CD4-positive, alpha-beta T cell treated with Interleukin-4 for 4 hours (primary cell): ENCODE measurements at places on chromosomes 7 and 10.

DNA sequence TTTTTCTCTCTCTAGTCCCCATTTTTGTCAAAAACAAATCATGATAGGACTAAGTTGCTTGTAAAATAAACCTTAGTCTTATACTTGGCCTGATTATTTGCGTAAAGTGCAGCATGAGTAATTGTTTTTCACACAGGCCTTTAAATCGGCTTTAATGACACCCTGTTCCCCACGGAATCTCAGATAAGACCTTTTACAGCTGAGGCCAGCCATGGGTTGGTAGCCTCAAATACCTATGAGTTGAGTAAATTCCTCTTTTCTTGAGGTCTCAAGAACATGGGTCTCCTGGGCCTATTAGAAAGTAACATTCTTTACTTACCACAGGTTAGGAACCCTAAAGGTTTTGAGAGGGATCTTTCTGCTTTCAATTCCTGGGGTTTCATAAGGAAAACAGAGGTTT lies 761.0 kb upstream of the PHF14 start:
- DNase-seq: no peak

DNA sequence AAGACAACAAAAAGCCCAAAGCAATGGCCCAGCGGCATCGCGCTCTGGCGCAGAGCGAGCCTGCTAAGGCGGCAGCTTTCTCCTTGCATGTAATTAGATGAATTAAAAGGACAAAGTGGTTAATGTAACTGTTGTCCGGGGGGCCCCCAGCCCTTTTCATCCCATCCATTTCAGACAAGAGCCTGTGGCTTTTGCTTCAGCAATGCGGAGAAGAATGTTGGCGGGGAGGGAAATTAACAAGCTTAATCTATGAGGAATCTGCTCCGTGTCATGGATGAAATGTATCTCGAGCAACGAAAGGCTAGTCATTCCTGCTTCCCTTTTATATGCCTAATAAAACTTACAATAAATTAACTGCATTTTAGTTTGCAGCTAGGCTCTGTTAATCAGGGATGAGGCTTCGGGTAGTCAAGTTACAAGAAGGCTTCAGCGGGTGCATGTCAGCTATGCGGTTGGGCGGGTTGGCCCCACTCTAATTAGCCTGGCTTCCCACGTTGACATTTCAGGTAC lies 203.3 kb downstream of the BUB3 start:
- DNase-seq: no peak

DNA sequence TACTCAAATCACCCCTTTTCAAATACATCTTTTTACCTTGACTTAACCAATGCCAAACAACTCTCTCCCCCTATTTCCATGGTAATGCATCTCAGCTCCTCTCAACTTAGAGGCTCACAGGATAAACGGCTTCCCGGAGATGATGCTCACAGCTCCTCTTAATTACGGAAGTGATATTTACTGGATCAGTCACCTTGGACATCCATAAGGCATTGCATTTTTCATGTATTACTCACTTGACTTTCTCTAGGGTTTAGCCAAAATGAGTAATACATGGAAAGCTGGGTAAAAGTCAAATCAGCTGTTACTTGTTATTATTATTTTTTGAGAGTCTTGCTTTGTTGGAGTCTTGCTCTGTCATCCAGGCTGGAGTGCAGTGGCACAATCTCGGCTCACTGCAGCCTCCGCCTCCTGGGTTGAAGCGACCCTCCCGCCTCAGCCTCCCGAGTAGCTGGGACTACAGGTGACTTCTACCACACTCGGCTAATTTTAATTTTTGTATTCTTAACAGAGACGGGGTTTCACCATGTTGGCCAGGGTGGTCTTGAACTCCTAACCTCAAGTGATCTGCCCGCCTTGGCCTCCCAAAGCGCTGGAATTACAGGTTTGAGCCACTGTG lies 73.3 kb upstream of the RHEB start:
- no peak for DNase-seq

DNA sequence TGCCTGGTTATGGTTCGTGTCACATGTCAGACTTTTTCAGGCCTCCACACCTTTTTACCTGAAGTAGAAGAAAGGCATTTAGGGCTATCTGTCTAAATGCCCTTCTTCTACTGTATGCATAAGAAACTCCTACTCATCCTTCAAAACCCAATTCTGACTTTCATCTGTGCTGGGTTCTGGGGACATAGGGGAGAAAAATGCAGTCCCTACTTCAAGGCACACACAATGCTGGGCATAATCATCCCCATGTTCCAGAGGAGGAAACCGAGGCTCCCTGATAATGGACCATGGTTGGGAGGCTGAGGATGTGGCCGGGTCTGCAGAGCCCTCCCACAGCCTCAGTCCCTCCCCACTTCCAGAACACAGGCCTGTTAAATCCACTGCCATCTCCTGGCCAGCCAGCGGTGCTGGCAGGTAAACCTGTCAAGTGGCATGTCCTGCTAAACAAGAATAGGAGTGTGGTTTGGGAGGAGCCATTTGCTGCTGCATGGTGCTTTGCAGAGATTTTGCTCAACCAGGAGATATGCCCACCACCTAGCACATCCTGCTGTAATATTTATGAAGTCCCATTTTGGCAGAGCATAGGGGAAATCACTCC lies 32.0 kb downstream of the GRID1 start:
- no peak for DNase-seq

- DNase-seq: no peak
These were observed 6.7 kb downstream of the ANKRD16 start for GRCh38 chr10:5882961-5883360.

DNA sequence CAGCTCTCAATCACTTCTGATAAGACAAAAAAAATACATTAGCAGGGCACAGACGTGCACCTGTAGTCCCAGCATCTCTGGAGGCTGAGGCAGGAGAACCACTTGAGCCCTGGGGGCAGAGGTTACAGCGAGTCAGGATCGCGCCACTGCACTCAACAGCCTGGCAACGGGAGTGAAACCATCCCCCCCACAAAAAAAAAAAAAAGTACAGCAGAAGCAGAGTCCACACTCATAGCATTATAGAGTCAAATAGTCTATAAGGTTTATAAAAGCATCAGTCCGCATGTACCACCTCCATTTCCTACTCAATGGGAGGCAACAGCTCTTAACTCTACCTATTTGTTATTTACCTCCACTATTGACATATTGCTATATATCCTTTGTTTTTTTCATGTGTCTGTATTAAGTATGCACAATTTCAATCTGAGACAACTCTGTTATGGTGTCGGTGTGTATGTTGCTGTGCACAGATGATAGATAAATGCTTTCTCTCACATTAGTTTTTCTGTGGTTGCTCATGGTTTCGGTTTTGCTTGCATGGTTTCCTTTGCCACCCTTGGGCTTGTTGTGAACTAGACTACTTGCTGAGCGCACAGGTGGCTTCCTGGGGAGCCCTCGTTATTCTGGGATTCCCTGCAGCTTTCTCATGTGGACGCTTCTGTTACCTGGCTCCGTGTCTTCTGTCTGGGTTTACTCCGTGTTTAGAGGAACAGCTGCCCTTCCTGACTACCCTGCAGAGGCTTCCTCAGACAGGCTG lies 40.4 kb downstream of the PROSER2 start:
- peak; percentile 66 for DNase-seq

GRCh38 chr10:4108693-4109092 lies 323.7 kb upstream of the KLF6 start:
- no peak for DNase-seq

GRCh38 chr7:72335561-72336381 lies 76.4 kb downstream of the CALN1 start:
- DNase-seq: no peak

GRCh38 chr7:130396109-130396508 lies 15.8 kb downstream of the CPA1 start:
- DNase-seq: no peak

GRCh38 chr10:48606530-48607355 lies 1.9 kb upstream of the ARHGAP22 start:
- no peak for DNase-seq

GRCh38 chr10:44045020-44045419 lies 339.9 kb downstream of the CXCL12 start:
- DNase-seq: no peak

GRCh38 chr10:113175756-113176651 lies 226.0 kb downstream of the TCF7L2 start:
- no peak for DNase-seq

DNA sequence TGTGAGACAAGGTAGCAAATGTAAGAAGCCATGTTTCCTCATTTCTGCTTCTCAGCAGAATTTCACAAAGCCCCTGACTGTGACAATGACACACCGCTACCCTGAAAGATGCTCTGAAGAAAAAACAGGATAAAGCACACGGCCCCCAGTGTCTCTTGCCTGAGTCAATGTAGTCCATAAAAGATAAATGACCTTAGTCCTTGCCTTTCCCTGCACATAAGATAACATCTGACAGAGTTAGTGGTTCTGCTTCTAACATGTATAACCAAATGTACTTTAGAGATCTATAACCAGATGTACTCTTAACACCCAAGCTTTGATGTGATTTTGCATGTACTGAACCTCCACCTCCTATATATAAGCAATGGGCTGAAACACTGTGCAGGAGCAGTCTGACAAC lies 3.0 kb upstream of the SND1 start:
- no peak for DNase-seq

- DNase-seq: peak; percentile 84
These were observed at the start of gene CUL1 for GRCh38 chr7:148698397-148699023. CUL1 (plus strand) TSS chr7:148698903; CDS start chr7:148730123, 31,220 bp downstream.

- no peak for DNase-seq
These were observed 170.3 kb downstream of the CHRM2 start for GRCh38 chr7:137038706-137039105.

- no peak for DNase-seq
These were observed 9.7 kb upstream of the OIT3 start for GRCh38 chr10:72883861-72884260.

- DNase-seq: no peak
These were observed 16.7 kb downstream of the DPYSL4 start for GRCh38 chr10:132203256-132204077.

GRCh38 chr7:82745117-82745516 lies 301.5 kb upstream of the CACNA2D1 start:
- DNase-seq: no peak

GRCh38 chr7:15685358-15686294 lies 857 bp downstream of the MEOX2 start:
- no peak for DNase-seq

GRCh38 chr7:51034521-51035264 lies 252.0 kb upstream of the GRB10 start:
- DNase-seq: no peak

DNA sequence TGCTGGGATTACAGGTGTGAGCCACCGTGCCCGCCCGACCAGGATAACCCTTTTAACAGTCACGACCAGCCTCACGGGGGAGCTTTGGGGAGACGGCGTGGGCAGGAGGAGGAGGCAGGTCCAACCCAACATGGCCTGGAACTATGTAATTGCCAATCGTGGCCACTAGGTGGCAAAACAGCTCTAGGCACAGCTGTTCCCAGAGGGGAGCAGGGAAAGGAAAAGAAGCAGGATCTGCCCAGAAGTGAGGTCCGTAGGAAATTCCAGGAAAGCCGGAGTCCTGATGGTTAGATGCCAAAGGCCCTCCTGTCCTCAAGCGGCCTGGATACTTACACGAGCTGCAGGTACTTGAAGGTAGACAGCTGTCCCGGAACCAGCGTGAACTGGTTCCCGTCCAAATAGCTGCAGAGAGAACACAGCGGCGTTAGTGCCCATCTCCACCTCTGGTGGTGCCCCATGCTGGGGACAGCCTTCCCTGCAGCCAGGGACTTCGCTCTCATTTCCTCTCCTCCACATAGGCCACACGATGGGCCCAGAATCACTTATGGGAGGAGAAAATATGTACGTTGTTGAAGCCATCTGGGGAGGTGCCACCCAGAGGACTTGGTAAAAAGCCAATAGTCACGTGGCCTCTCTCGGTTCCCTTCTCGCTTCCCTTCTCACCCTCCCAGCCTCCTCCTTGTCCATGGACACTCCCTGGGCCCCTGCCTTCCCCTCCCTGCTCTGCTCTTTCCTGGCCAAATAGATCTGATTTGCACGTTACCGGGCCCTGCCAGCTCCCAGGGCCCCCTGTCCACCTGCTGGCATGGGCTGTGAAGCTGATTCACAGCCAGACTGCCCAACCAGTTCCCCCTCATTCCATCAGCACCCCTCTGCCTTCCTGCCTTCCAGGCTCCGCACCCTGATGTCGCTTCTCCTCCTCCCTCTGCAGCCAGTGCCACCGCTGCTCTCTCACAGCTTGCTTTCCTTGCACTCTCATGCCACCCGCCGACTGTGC lies 148.1 kb downstream of the SLIT1 start:
- DNase-seq: peak; percentile 52

- DNase-seq: no peak
These were observed 6.5 kb downstream of the MNX1 start for GRCh38 chr7:157003756-157004520.

DNA sequence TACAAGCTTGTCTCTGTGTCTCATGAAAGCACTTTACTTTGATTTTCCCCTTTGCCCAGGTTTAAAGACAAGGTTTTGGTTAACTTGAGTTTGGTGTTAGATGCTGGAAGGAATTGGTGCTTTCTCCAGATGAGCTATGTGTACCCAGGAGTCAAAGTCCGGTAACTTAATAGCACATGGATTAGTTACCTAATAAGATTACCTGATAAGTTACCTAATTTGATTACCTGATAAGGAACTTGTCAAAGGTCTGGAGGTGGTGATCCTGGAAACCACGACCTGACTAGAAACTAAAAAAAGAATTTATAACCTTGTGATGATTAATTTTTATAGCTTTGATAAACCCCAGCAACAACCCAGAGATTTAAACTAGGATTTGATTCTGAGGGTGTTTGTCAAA lies 269.9 kb upstream of the CACNA2D1 start:
- no peak for DNase-seq

- DNase-seq: no peak
These were observed 174.9 kb downstream of the LRMDA start for GRCh38 chr10:75606203-75606779.

DNA sequence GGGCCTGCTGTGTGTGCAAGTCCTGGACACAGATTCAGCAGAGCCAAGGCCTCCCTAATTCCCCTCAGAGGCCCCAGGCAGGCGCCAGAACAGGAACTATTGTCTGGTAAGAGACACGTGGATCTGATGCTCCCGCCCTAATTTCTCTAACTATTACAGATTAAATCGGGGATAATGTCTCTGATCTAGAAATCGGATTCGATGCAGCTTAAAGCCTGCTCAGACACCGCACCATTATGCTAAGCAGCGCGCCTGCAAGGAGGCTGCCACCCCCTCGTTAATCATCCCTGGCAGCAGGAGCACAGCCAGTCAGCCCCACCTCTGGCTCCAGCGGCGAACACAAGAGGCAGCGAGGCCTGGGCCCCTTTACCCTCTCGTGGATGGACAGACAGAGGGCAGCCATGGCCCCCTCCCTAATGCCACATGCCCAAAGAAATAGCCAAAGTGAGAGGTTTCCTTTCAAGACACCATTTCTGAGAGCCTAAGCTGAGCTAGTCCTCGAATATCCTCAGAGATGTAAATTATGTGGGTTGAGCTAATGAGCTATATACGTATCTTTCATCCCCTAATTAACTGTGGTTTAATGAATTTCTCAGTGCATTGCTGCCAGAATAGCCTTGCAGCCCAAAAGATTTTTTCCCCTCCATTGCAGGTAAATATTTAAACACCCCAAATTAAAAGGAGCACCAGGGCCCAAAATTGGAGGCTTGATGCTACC lies 122.1 kb downstream of the GRID1 start:
- DNase-seq: no peak

GRCh38 chr10:27364028-27364427 lies 123.4 kb upstream of the ACBD5 start:
- DNase-seq: no peak

GRCh38 chr7:36462551-36463137 lies 73.0 kb downstream of the ANLN start:
- no peak for DNase-seq
